ENCODE measurements at places on chromosomes 6 and 20.
A peak's percentile ranks its signal among the peaks of the same experiment; 100 is the strongest.

DNA sequence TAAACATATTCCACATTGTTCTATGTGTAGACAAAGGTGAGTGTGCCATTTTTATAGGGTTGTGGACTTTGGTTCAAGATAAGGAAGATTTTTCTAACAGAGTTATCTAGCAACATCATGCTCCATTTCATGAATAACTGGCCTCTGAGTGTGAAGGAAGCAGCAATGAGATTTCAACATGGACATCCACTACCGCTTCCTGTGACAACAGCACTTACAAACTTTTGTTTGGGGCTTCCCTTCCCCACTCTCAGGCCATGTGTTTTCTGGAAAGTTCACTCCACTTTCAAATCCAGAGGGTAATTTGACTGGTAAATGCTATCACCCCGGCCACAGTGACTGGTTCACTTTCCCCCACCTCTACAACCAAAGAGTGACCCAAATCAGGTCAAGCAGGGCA is 38.1 kb upstream of the PROKR2 start:
- no peak for DNase-seq

DNA sequence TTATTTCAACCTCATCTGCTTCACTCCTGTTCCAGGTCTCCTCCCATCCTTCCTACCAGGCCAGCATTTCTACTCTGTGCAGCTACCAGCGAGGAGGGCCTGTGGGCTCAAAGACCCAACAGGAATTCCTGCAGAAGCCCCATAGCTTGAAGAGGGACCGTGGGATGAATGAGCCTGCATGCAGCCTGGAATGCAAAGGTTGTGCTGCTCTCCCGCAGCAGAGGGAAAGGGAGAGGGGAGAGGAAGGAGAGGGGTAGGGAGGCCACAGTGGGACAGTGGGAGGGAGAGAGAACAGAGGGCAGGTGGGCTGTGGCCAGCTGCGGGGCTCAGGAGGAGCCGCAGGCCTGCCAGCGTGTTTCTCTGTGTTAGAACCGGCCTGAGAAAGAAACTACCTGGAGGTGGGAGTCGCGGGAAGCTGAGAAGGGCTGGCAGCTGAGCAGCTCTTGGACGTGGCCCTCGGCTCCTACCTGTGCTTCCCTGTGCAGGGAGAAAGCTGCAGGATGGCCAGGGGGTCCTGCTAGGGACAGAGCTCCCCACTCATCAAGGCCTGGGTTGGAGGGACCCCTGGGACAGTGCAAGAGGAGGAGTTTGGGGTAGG is 66.1 kb upstream of the MLN start:
- no peak for DNase-seq

- peak; percentile 29 for DNase-seq
Measured at GRCh38 chr6:34143884-34144580, 1.9 kb downstream of the GRM4 start.

- DNase-seq = no peak
Measured at GRCh38 chr6:84575264-84575663, 189.1 kb downstream of the TBX18 start.

- DNase-seq = no peak
Measured at GRCh38 chr6:53795702-53796450, 1.1 kb downstream of the LRRC1 start.

DNA sequence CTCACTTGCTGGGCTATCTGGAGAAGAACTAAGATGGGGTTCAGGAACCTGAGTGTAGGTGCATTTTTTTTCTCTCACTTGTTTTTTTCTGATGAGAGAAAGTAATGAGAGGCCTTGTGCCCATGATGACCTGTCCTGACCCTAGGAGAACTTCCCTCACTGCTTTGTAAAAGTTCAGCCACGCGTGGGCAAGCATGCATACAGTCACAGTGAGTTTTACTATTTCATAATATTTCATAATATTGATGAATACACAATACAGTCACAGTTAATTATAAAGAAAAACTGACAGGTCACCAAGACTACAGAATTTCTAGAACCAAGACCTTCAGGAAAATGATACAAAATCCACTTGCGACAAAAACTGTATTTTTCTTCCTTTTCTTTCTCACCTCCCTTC is 111.8 kb downstream of the MAP7 start:
- no peak for DNase-seq

DNA sequence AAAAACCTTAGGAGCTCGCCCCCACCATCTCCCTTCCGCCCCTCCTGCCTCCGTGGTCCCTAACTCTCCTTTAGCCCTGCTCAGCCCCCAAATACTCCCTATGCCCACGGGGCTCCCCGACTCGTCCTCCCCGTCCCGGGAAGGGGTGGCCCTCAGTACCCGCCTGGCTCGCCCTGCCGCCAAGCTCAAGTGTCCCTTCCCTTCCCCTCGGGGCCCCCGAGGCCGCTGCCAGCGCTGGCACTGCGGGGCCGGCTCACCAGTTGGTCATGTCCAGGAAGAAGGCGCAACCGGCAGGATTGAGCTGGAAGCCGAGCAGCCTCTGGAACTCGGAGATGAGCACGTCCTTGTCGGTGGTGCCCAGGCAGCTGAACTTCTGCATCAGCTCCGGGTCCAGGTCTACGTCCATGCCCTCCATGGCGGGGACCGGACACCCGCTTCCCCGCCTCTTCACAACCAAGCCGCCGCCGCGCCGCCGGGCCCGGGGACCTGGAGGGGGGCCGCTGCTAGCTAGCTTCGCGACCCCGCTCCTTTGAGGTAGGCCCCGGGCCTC is 303 bp downstream of the ILRUN start:
- DNase-seq = no peak

GRCh38 chr6:107064579-107065065 is 36.6 kb downstream of the MTRES1 start:
- no peak for DNase-seq

- no peak for DNase-seq
Measured at GRCh38 chr6:143765422-143766184, 77.5 kb upstream of the LTV1 start.

DNA sequence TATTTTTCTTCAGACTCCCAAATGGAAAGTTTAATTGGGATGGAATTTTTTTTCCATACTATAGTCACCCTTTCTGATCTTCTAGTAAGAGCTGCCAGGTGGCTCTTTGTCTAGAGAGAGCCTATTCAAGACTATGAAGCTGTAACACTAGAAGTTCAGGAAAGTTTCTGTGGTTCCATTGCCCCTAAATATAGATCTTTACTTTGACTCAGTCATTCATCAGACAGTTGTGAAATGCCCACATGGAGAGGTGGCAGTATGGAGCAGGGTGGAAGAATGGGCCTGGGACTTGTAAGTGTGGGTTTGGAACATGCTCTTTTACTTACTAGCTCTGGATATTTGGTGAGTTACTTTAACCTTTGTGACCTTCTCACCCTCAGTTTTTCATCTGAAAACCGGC is 87.8 kb downstream of the CTNNBL1 start:
- DNase-seq = no peak

DNA sequence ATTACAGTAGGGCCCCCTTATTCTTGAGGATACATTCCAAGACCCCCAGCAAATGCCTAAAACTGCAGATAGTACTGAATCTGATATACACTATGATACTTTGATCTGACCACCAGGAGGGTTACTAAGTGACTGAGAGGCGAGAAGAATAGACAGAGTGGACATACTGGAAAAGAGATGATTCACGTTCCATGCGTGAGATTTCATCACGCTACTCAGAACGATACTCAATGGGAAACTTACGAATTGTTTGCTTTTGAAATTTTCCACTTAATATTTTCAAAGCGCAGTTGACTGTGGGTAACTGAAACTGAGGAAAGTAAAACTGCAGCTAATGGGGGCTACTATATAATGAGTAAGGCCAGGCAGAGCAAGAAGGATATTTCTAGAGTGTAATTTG is 60.8 kb downstream of the STX11 start:
- no peak for DNase-seq

All from stimulated activated naive CD4-positive, alpha-beta T cell treated with Interleukin-2 at 50 U/mL for 16 hours (primary cell).